Stimulated activated CD4-positive, alpha-beta T cell treated with anti-CD3 and anti-CD28 coated beads, Interleukin-1b, Interleukin-23, amount 100 ng/mL, for 1 hour (primary cell): ENCODE measurements at places on chromosomes 13 and 19.

- no peak for DNase-seq
Measured at GRCh38 chr13:103168901-103169508, 102.8 kb upstream of the SLC10A2 start.

DNA sequence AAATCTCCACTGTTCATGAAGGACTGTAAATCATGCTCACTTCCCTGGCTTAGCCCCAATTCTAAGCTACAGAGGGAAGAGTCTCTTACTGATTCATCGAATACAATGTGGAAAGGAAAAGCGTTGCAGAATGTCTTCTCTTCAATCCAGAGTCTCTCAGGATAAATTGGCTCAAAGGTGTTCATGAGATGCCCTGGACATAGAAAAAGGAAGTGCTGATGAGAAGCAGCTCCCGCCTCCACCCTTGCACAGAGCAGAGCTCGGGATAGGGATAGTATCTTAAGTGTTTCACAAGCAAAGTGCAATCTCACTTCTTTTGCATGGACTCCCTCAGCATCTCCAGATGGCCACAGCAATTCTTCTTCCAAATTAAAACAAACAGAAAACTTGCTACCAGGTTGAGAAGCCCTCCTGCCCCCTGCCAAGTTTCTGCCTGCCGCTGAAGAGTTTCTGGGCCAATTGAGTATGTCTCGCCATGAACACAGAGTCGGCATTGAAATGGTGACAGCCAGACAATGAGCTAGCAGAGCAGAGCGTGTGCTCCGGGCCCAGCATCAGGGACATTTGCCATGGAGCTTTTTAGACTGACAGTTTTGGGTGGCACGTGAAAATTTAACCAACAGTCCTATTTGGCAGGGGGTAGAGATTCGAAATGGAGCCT lies 85.7 kb downstream of the C13orf42 start:
- no peak for DNase-seq

DNA sequence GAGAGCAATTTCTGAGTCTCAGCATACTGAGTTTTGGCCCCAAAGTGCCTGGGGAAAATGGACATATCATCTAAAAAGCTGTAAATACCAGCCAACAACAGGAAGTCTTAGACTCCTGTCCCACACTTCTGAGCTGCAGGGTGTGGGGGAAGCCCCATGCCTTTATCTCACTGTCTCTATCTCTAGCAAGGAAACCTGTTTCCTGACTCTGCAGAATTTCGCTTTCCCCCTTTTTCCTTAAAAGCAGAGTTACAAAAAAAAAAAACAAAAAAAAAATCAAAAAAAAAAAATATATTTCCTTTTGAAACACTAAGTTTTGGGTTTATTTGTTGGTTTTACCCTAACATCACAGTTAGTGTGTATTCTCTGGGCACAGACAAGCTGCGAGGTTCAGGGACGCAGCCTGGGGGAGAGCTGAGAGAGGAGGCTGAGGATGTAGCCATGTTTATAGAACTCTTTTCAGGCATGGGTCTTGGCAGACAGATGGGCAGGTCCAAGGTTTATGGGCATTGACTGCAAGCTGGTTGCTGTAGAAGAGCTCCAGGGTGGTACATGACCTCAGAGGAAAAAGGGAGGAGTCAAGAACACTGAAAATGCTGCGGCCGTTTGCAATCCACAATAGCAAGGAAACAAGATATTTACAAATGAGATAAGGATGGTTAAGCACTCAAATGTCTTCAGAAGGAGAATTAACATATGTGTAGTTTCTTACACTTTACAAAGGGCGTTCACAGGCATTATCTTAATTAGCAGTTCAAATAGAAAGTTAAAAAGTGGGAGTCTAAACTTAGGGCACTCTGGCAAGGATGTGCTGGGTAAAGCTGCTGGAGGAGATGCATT lies 4.9 kb downstream of the MBNL2 start:
- DNase-seq, result no peak

GRCh38 chr19:19543640-19544039 lies 5.6 kb downstream of the CILP2 start:
- no peak for DNase-seq

GRCh38 chr13:36543671-36544070 lies 111.4 kb downstream of the CCNA1 start:
- no peak for DNase-seq

- DNase-seq, result no peak
Measured at GRCh38 chr13:68323124-68323523, 1093.0 kb upstream of the PCDH9 start.

- DNase-seq, result no peak
Measured at GRCh38 chr13:45196622-45197021, 4.2 kb downstream of the KCTD4 start.

DNA sequence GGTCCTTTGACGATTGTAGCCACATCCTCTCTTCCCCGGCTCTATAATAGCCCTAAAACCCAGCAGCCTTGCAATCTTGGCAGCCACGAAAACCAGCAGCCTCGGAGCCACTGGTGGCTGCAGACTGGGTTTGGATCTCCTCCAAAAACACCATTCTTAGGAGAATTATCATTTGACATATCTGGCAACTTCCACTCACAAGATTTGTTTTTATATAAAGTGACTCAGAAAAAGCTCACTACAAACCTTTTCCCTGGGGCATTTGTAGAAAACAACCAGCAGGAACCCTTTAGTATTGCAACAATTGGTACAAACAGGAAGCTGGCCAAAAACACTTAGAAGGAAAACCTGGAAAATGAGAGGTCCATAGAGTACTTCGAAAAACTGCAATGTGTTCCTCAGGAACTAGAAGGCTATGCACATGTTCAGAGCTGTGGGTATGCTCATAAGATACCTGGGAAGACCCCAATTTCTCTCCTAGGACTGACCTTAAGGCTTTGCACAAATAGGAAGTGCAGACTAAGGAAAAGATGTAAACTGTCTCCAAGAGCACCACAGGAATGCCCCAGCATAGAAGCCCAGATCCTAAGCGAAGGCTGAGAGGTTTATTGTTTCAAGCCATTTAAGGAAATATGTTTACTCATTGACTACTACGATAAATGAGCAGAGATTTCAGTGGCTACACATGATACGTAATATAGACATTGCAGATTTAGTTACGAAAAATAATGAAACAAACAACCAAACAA lies 71.2 kb downstream of the MYO16 start:
- DNase-seq, result no peak

GRCh38 chr19:18658366-18658855 lies 21.6 kb downstream of the KLHL26 start:
- no peak for DNase-seq

DNA sequence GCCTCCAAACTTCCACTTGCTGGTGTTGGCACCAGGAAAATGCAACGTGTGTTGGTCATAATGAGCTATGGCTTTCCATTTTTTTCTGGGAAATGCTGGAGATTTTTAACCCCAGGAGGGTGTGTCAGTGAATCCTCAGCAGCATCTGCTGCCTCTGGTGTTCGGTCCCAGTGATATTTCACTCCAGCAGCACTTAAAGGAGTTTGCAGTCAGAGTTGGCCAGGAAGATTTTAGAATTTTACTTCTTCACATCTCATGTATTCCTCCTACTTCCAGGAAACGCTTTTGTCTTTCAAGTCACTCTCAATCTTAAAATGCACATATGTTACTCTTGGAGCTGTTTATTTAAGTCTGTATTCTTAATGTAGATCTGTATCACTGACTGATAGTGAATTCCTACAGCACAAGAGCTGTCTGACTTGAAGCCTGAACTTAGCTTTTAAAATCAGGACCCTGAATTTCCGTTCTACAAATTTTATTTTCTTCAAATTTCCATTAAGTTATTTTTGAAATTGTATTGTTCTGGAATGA lies 903.4 kb upstream of the SLC10A2 start:
- DNase-seq, result no peak

- no peak for DNase-seq
Measured at GRCh38 chr19:17933414-17934129, 757 bp downstream of the CCDC124 start.

DNA sequence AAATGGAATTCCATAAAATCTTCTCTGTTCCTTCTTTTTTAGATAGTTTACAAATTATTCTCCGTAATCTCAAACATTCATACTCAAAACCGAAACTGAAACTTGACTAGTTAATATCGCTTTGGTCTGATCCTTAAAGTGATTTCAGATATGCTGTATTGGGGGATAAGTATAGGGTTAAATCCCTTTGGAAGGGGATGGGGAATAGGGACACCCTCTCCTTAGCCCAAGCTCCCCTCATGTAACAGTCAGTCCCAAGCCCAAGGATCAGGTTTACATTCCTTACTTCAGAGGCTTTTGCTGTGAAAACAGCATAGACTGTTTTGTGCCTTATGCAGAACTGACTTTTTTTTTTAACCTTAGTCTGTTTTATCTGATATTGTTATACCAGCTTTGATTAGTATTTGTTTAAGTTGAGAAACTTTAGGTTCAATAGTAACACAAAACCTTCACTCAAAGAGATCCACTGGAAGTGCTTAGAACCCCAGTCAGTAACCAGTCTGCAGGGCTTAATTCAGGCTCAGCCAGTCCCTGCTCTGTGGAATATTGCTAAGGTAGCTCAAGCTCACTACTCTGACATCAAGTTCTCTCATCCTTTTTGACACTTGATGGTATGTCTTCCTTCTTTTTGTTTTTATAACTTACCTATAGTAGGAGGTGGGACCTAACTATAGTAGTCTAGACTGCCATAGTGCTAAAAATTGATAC lies 10.5 kb downstream of the CDADC1 start:
- DNase-seq, result no peak

- DNase-seq, result no peak
Measured at GRCh38 chr13:62747629-62748028, 1332.0 kb upstream of the PCDH20 start.

DNA sequence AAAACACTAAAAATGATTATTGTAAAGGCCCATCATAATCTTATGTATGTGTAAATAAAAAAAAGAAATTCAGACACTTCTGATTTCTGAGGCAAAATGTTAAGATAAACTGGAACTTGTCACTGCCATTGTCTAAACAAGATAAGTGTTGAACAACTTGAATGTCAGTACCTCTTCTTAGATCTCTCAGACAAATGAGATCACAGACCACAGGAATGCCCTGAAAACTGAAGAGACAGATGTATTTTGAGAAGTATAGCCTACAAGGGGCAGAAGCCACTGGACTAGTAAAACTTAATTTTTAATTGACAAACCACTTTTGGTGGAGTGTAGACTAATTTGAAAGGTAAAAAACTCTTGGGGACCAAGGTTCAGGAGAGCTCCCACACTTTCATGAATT lies 375.5 kb upstream of the SLITRK5 start:
- no peak for DNase-seq

DNA sequence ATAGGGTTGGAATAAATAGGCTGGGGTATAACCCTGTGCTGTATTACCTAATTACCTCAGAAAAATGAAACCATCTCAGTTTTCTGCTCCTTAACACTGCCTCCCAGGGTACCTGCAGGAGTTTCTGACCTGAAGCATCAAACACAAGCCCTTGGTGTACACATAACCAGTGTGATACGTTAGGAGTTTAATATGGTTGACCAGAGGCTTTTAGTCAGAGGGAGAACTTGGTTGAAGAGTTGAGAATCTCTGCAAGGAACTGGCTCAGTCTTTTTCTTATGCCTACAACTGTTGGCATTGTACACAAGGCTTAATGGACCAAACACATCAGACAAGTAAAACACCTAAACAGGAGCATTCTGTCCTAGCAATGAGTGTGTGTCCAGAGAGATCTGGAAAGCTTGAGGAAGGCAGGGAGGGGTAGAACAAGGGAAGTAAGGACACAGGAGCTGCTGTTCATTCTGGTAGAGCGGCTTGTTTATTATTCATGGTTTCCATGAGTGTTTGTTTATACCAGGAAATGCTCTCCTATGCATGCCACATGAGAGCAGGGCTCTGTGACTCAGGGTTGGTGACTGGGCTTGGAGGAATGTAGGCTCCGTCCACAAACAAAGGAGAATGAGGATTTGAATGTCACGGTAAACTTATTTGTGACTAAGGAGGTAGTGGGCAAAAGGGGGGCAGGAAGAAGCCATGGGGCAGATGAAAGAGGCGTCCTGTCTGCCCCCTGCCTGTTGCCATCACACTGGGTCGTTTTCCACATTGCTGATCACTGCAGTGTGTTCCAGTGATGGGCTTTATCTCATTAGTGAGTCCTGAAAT lies 11.9 kb upstream of the SPATA13 start:
- no peak for DNase-seq

DNA sequence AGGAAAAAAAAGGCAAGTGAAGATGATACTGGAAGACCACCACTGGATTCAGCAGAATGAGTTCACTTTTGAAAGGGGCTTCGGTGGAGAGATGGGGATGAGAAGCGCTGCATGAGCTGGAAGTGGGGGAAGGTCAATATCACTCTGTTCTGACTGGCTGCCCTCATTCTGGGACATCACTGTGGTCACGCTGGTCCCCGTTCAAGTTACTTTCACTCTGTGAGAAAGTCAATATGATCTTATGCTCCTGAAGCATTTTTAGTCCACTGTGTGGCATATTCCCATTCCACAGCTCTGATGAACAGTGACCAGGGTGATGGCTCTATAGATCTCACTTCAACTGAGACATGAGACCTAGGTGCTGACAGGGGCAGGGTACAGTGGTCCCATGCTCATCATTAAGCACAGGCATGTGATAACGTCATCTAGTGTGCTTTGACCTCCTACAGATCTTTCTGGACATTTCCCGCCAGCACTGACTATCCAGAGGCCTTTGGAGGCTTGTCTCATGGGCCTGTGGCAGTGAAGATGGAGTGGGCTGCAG lies 40.2 kb upstream of the GPR183 start:
- no peak for DNase-seq

- DNase-seq, result no peak
Measured at GRCh38 chr19:4439243-4439642, 18.4 kb downstream of the UBXN6 start.

- DNase-seq, result peak; percentile 36
Measured at GRCh38 chr13:45847554-45848224, 3.9 kb downstream of the SIAH3 start.

- no peak for DNase-seq
Measured at GRCh38 chr13:19772306-19772705, 10.4 kb downstream of the PSPC1 start.

DNA sequence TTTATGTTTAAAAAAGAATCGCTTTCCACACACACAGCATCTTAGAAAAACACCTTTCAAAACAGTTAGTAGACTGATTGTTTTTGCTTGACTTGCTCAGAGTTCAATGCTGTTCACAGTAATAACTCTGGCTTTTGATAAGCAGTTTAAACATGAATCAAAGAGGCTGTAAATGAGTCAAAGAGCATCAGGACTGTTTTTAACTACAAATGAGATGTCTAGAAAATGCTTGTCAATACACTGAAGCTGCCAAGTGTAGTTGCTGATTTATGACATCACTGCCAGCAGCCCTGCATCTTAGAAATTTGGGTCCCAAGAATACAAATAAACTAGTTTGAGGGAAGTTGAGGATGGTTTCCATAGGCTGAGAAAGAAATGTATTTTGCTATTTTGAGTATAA lies 2057.1 kb upstream of the PCDH20 start:
- no peak for DNase-seq

DNA sequence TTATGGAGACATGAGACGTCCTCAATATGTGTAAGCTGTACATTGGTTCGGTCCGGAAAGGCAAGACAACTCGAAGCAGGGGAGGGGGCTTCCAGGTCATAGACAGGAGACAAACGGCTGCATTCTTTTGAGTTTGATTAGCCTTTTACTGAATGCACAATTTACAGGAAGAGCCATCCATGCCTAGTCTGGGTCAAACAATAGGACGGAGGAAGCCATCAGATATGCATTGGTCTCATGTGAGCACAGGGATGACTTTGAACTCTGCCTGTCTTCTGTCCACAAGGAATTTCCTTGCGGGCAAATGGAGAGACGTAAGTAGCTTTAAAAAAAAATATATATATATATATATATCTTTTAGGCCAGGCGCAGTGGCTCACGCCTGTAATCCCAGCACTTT lies 1.9 kb upstream of the CCNP start:
- DNase-seq, result no peak

GRCh38 chr13:24307211-24308067 lies 1.9 kb upstream of the C1QTNF9 start:
- DNase-seq, result no peak
